PC-9 (cell line): ENCODE measurements at places on chromosomes 2 and 18.

GRCh38 chr2:144832048-144832447 is 312.1 kb upstream of the ZEB2 start:
- DNase-seq: no peak

DNA sequence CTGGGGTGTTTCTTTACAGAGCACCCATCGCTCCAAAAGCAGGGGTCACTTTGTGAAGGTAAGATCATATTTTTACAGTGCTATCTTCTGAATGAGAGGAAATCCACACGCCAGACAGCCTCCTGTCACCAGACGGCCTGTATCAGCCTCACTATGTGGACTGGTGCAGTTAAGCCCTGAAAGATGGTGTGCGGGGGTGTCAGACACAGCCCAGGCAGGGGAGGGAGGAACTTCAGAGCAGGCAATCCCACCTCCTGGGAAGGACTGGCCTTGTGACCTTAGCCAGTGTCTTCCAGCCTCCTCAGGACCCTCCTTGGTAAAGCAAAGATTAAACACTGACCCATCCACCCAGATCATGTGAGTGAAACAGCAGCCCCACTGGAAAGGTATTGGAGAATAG is 249.4 kb upstream of the CTAGE1 start:
- no peak for DNase-seq

- DNase-seq: no peak
Measured at GRCh38 chr18:57630754-57631595, 9.3 kb upstream of the NARS1 start.

DNA sequence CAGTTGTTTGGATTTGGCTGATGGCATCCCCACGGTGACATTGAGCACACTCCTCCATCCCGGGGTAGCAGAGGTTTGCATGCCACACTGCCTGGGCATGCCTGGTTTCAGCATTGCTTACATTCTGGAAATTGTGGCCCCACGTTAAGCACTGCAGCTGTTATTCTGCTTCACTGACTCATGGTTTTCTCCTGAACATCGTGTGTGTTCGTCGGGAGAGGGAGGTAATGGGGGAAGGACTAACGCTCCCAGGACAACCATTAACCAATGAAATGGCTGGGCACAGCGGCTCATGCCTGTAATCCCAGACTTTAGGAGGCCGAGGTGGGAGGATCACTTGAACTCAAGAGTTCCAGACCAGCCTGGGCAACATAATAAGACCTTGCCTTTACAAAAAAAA is 28.2 kb upstream of the YWHAQ start:
- no peak for DNase-seq

DNA sequence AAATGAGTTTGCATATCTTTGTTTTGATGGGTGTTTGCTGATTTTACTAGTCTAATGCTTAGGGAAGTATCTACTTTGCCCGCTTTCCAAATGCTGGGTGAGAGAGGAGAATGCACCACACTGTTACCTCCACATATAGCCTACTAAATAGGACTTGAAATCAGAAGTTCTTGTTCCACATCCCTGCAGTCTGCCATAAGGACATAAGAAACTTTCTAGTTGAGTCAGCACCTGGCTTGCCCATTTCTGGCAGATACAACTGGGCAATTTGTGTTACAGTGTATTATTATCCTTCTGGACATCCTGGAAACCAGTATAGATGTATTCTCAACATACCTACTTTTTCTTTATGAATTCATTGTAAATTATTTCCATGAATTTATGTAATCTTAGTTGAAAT is 29.5 kb downstream of the ANXA4 start:
- no peak for DNase-seq

GRCh38 chr2:44944102-44944951 is 2.8 kb downstream of the SIX3 start:
- no peak for DNase-seq

DNA sequence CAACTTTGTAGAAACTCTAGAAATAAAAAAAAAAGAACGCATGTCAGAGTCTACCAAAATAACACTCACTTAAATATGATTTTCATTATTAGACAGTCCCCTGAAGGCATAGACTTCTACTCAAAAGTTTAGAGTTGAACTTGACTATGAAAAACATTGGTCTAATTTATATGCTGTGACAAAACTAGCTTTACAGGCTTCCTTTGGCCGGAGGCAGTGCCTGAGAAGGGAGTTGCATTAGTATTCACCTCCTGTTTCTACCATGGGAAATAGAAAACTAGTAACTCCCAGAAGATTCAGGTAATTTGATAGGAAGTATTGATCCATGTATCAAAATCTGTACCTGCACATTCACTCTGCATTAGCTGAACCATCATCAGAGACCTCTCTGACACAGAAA is 163.4 kb upstream of the NOSTRIN start:
- DNase-seq: no peak

GRCh38 chr2:173290518-173290917 is 64.2 kb upstream of the CDCA7 start:
- no peak for DNase-seq

GRCh38 chr2:238130111-238130695 is 8.3 kb upstream of the KLHL30 start:
- DNase-seq: no peak

- DNase-seq: no peak
Measured at GRCh38 chr2:196229013-196229412, 57.6 kb upstream of the STK17B start.

DNA sequence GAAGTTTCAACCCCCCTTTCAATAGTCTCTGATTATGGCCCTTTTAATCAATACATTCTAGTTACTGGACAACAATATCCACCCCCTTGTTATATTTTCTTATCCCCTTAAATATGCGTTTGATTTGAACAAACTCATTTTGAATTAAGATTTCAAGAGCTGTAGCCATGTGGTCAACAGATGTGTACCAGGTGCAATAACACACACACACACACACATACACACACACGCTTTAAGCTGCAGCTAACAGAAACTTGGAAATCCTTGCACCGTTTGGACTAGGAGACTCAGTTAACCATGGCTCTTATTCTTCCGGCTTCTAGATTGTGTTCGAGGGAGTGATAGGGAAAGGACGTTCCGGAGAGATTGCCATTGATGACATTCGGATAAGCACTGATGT is 82.8 kb downstream of the NRP2 start:
- DNase-seq: no peak

GRCh38 chr2:154709215-154709614 is 10.7 kb downstream of the KCNJ3 start:
- no peak for DNase-seq

GRCh38 chr18:74351354-74351753 is 35.7 kb downstream of the C18orf63 start:
- no peak for DNase-seq

- no peak for DNase-seq
Measured at GRCh38 chr2:88693911-88694414, 2.5 kb downstream of the RPIA start.

GRCh38 chr2:96523659-96524481 is 12.7 kb upstream of the ARID5A start:
- DNase-seq: no peak

- no peak for DNase-seq
Measured at GRCh38 chr2:191802180-191802579, 44.7 kb downstream of the CAVIN2 start.

DNA sequence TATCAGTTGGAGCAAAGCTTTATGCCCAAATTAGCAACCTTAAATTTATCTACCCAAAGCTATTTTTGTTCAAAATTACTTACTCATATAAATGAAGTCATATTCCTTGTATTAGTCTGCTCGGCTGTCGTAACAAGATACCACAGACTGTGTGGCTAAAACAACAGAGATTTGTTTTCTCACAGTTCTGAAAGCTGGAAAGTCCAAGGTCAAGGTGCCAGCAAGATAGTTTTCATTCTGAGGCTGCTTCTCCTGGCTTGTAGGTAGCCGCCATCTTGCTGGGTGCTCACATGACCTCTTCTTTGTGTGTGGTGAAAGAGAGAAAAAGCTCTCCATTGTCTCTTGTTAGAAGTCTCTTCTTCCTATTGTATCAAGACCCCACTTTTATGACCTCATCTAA is 15.7 kb upstream of the DPP10 start:
- no peak for DNase-seq

GRCh38 chr2:69631402-69631801 is 12.1 kb downstream of the AAK1 start:
- DNase-seq: no peak

DNA sequence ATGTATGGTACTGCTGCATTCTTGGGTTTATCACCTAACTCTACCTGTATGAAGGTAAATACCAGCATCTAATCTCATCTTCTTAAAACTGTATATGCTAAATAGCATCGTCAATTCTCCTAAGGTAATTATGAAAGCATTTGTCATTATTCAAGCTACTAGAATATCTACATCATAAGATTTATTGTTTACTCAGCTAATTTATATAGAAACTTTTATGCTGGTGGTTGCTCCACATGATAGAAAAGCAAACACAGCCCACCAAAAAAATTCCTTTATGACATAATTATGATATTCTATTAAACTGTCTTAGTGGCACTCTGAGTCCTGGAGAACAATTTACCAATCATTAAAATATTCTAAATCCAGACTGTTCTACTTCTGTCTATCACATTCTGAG is 1226.1 kb upstream of the NRXN1 start:
- no peak for DNase-seq

DNA sequence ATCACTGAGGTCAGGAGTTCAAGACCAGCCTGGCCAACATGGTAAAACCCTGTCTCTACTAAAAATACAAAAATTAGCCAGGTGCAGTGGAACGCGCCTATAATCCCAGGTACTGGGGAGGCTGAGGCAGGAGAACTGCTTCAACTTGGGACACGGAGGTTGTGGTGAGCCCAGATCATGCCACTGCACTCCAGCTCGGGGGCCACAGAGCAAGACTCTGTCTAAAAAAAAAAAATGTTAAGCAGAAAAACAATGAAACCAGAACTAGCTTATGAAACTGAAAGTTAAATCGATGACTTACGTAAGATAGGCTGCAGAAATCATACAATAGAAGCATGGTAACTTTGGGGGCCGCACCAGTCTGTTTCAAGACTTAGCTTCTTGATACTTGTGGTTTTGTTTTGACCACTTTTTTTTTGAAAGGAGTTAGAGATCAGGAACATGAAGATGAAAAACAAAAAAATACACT is 6.2 kb upstream of the GPR155 start:
- DNase-seq: no peak

DNA sequence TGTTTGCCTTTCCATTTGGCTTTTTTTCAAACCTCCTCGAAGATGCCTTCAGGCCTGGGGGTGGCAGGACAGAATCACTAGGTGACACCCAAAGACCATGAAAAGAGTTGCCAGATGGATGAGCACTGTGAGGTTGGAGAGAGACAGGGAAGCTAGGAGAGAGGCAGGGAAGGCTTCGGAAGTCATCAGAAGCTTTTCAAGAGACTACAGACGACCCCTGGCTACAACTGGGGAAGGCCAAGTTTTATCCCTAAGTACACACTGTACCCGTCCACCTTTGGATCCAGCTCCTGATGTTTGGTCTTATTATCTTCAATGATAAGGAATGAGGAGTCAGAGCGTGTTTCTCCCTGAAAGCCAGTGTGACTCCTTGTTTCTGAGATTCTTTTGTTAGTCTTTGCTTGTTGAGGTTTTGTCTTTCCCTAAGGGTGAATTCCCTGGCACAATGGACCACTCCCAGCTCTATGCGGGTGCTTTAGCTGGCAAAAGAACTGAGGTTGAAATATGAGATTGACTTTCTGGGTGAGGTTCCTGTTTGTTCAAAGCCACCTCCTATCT is 33.4 kb upstream of the SLC9A2 start:
- peak; percentile 62 for DNase-seq

GRCh38 chr2:223010641-223011040 is 41.3 kb upstream of the KCNE4 start:
- no peak for DNase-seq

DNA sequence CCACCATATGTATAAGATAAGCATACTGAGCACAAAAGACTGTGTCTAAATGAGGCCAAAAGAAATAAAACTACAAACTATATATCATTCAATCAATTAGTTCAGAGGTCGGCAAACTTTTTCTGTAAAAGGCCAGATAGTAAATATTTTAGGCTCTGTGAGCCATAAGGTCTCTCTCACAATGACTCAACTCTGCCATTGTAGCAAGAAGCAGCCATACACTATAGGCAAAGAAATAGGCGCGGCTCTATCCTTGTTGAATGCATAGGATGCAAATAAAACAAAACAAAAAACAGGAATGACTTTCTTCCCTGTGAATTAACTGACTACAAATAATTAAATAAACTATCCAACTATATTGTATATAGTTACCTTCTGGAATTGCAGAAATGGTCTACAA is 8.6 kb upstream of the CCDC88A start:
- no peak for DNase-seq

- no peak for DNase-seq
Measured at GRCh38 chr2:217521820-217522219, 481.0 kb downstream of the TNS1 start.

GRCh38 chr2:127226132-127226519 is 6.0 kb upstream of the CYP27C1 start:
- DNase-seq: no peak

GRCh38 chr18:39205565-39206195 is 1640.1 kb upstream of the CELF4 start:
- no peak for DNase-seq

- DNase-seq: no peak
Measured at GRCh38 chr2:120798567-120799247, 63.0 kb downstream of the GLI2 start.

GRCh38 chr18:28789502-28789901 is 612.6 kb upstream of the CDH2 start:
- no peak for DNase-seq

GRCh38 chr2:111178730-111179405 is 58.2 kb downstream of the BCL2L11 start:
- DNase-seq: no peak

DNA sequence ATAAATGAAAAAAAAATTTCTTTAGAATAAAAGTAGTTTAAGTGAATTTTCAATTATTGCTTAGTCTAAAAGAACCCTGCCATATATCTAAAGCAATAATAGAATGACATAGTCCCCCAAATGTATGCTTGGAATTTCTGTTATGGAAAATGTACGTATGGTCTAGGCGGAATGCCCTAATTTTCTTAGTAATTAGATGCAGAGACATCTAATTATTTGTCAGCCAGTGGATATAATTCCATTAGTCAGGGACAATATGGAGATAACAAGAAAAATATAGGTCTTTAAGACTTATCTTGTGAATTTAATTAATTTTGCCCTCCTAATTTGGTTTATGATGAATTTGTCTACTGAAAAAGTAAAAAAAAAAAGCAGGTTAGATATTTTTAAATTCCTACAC is 460.9 kb upstream of the SOX11 start:
- DNase-seq: no peak

- DNase-seq: no peak
Measured at GRCh38 chr18:24703316-24703715, 242.9 kb downstream of the HRH4 start.
